ENCODE measurements at places on chromosomes 12 and 14. TPM values are rescaled to one million over a fixed set of nuclear protein-coding genes. Genes with fewer than 3 reads are reported as not detected.

DNA sequence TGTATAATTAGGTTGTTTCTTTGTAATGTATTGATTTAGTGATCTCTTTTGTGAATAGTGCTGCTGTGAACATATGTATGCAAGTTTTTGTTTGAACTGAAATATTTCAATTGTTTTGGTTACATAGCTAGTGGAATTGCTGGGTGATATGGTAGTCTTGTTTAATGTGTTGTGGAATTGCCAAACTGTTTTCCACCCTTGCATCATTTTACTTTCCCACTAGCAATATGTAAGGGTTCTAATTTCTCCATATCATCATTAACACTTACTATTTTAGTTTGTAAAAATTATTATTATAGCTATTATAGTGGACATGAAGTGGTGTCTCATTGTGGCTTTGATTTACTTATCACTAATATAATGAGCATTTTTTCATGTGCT, 5.9 kb downstream of the G2E3 start:
- DNase-seq: no peak

- DNase-seq: no peak
Observed at GRCh38 chr12:23891115-23891514, 58.4 kb downstream of the SOX5 start.

DNA sequence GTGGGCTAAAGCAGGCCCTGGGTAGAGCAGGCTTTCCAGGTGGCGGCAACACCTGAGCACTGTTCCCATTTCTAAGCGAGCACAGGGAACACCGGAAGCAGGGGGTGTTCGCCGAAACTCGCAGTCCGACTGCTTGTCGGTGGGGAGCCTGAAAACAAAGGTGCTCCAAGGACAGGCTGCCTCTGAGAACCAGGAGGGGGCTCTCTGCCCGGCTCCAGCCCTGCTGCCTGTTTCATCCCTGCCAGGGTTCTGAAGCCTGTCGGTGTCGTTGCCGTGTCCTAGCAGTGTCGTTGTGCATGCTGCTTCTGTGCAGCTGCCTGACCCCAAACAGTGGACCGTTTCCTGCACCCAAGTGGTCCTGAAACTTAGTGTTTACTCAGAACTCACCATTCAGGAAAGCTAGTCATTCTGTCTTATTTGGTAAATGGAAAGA, 21.8 kb downstream of the CCNK start:
- DNase-seq: no peak

DNA sequence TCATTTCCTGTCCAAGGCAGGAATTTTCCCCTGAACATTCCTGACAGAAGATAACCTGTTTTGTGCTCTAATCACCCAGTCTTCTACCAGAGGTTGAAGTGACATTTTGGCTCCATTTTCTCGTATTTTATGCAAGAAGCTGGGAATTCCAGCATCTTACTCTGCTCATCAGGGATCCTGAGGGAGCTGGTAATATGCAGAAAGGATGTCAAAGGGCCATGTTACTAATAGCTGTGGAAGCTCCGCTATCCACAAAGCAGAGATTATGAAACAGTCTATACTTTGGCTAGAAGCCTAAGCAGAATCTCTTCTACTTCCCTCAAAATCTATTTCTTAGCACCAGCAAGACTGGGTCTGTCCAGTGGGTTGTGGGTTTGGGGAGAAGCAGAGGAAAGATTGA, 613.0 kb downstream of the DIO2 start:
- no peak for DNase-seq

DNA sequence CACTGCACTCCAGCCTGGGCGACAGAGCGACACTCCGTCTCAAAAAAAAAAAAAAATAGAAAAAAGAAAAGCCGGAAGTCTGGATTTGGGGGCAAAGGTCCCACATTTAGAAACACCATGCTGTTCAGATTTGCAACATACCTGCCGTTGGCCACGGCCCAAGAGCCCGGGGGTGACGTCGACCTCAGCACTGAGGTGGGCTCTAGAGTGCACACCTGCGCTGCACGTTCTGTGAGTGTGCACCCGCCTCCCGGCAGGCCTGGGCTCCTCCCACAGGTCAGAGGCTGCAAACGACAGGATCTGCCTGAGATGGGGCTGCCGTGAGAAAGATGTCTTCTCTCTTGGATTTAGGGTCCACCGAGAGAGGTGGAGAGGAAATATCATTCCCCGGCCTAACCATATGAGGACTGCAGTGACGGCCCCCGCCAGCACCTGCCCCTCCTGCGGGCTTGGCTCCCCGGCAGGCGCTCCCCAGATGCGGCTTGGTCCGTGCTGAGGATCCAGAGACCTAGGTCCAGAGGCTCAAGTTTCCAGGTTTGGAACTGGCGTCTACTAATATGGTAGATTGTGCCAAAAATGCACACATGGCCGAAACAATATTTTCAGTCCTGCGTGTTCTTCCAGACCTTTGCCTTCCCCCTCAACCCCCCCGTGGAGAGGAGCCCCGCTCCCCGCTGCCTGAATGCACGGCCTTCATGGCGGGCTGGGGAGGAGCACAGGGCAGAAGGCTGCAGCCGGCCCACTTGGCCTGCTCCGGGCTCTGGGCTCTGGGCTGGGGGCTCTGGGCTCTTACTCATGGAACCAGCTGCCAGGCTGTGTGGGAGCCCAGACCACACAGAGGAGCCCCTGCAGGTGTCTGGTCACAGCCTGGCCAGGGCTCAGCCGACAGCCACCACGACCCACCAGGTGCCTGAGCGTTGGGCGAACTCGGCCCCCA, 58.8 kb upstream of the FBRSL1 start:
- no peak for DNase-seq

- DNase-seq: no peak
Observed at GRCh38 chr14:72651081-72651480, 242.8 kb downstream of the DPF3 start.

GRCh38 chr14:101809671-101810514, 48.4 kb downstream of the PPP2R5C start:
- DNase-seq: peak; percentile 94

DNA sequence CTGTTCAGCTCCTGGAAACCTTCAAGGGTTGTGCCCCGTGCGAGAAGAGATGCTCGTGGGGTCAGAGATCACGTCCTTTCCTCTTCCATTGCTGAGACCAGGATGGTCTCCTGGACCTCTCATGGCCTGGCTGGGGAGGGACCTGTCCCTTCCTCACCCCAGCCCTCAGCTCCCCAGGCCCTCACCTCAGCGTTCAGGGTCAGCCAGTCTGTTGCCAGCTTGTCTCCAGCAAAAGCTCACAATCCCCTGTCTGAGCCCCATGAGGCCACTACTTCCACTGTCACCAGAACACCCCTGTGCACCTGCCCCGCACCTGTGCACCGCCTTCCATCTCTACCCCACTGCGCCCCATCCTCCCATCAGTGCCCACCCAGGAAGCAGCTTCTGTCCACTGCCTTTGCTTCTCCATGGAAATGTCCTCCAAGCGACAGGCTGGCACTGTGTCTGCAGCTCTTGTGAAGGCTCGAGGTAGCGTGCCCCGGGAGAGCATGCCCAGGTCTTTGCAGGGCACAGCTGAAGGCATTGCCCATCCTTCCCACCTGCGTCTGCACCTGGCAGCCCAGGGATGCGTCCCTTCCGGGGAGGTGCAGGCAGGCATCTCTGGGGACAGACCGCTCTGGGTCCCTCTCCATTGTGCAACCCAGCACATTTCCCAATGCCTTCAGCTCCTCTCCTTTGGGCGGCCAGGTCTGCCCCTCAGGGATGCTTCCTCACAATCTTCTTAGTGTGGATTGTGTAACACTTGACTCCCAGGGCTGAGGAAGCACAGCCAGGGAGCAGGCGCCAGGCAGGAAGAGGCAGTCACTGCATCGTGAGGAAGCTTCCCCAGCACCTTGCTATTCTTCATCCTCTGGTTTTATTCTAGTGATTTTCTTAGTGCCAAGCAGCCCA, 179.6 kb downstream of the ADGRD1 start:
- DNase-seq: no peak

The P2RX2 gene
- total RNA-seq: 0.17 TPM

Data from G401 (cell line).